ENCODE measurements at places on chromosomes 6 and 20.
A peak's percentile ranks its signal among the peaks of the same experiment; 100 is the strongest.

- DNase-seq = no peak
Measured at GRCh38 chr6:31573239-31574105, 1.4 kb downstream of the LTA start.

DNA sequence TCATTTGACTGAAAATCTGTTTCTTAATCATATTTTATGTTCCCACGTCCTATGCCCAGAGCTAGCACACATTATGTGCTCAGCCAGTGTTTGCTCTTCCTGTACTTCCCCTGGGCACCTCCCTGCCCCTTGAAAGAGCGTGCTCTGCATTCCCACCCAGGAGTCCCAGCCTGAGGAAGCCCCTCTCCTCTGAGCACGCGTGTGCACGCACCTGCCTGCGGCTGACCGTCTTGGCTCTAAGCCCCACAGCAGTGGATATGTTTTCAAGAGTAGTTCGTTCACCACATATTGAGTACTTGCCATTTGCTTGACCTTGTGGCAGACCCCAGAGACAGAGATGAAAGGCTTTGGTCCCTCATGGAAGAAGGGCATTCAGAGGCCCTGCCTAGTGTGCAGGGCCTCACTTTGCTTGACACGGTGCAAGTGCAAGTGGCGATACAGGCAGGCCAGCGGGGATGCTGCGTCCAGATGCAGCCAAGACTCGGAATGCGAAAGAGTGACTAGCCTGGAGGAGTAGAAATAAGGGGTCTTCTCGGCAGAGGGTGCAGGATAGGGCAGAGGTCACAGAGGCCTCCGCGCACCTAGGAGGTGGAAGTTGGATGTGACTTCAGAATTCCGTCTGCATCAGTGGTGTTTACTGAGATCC is 14.1 kb downstream of the SYNDIG1 start:
- no peak for DNase-seq

DNA sequence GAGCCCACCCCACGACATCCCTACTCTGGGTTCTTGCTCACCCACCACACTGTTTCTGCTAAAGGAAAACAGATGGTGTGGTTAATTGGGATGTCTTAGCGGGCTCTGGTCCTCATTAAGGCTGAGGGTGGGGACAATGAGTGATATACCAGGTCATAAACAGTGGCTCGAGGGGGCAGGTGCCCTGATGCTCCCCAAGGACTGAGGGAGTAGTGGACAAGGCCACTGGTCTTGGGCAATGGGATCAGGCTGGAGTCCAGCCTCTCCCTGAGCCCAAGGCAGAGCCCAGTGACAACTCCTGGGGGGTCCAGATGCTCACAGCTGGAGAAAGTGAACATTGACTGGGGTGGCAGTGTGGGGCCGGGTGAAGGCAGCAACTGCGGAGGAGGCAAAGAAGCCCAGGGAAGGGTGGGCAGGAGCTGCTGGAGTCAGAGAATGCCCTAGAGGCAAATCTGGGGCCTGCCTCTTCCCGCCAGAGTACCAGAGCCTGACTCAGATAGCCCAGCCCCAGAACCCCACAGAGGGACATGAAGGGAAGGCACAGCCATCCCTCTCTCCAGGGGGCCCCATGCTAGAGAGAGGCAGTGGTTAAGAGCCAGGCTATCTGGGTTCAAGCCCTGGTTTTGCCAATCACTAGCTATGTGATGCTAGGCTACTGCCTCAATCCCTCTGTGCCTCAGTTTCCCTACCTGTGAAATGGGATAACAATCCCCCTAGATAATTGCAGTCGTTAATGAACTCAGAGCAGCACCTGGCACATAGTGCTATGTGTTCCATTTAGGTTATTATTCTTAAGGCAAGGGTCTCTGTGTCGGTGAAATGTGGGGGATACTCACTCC is 72.3 kb downstream of the MRPL14 start:
- DNase-seq = no peak

GRCh38 chr6:5211492-5211891 is 49.3 kb downstream of the LYRM4 start:
- DNase-seq = no peak

DNA sequence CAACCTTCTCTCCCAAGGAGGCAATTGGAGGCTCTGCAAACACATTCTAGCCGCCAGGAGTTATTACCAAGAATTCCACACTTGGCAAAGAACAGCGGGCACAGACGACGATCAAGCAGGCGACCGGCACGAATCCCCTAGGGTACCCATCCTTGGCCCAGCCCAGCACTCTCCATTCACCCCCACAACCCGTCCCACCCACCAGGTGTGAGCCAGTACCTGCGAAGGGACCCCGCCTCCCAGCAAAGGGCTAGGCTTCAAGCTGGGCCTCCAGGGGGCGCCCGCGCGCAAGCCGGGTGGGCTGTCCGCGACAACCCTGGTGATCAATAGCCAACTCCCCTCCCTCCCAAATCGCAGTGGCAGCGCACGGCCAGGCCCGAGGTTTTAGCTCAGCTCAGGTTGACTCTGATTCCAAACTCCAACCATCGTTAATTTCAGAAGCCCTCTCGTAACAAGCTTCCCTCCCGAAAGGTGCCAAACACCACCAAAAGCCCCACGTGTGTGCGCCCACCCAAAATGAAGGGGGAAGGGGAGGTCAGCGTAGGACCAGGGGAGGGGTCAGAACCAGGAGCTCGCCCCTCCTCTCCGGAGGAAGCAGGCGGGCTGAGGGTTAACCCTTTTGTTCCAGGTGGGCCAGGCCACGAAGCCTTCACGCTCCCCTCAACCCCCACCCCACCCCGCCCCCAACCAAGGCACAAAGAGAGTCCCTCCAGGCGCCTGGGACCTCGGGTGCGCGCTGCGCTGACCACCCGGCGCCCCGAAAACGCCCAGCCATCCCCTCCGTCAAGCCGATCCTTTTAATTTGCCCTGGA is 2.1 kb downstream of the SALL4 start:
- DNase-seq = no peak

GRCh38 chr6:113402544-113402943 is 454.6 kb upstream of the MARCKS start:
- DNase-seq = no peak

GRCh38 chr6:21142741-21143140 is 450.8 kb upstream of the SOX4 start:
- no peak for DNase-seq

DNA sequence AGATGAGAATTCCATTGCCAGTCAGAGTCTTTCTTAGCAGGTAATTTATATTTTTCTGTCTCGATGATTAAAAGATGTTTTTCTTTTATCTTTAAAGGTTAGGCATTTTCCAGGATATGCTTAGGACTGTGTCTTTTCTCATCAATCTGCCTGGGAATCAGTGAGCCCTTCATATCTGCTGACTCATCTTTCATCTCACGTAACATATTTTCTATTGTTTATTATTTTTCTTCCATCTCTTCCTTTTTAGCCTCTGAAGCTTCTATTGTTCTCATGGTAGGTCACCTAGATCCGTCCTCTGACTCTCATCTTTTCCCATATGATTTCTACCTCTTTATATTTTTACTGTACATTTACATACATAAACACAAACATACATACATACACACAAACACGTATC is 8.7 kb downstream of the CCDC28A start:
- DNase-seq = no peak

DNA sequence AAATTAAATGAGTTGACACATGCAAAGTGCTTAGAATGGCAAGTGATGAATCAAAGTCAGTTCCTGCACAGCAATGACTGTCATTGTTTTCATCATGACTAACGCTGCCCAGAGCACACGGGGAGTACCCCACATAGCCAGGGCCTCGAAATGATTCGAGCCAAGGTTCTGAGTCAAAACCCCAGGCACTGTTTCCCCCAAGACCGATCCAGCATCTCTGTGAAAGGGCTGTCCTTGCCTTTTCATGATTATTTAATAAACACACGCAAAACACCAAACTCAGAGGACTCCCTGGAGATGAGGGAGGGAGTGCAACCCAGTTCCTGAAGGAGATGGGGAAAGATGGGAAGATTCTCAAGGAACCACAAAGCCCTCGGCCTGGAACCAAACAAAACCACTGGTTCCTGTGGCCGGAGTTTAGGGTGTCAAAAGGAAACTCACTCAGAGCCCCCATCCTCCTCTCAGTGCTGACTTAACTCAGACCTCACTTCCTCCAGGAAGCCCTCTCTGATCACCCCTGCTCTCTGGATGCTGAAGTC is 3.8 kb downstream of the PREX1 start:
- DNase-seq = no peak

- DNase-seq = no peak
Measured at GRCh38 chr6:73515204-73515655, 5.6 kb downstream of the EEF1A1 start.

DNA sequence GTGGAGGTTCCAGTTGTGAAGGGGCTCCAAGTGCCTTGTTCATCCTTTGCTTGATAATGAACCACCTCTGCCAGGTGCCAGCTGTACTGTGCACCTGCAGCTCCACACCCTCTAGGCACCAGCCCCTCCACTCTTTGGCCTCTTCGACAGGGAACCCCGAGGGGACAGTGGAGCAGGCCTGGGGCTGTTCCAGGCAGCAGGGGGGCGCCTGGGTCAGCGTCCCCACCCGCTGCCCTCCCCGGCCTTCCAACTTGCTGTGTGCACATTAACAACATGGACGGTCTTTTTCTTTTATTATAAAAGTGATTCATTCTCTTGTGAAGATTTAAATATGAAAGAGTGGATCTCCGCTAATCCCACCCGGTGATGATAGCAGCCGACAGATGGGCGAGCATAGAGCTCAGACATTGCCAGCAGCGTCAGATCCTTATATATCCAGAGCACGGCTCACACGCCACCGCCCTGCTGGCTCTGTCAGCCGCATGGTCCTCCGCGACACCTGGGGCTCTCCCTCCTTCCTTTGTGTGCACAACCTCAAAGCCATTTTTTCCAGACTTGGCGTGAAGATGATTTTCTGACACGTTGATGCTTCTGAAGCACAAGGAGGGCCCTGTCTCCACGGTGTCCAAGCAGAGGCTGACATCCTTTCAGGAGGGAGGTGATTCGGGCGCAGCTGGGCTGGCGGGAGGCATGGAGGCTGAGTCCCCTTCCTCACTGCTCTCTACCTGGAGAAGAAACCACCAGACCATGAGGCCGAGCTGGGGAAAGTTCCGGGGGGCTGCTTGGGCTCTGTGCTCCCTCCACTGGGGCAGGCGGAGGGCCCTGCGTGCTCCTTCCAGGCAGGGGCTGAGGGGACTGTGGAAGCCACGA is 22.2 kb upstream of the MRGBP start:
- DNase-seq = no peak

DNA sequence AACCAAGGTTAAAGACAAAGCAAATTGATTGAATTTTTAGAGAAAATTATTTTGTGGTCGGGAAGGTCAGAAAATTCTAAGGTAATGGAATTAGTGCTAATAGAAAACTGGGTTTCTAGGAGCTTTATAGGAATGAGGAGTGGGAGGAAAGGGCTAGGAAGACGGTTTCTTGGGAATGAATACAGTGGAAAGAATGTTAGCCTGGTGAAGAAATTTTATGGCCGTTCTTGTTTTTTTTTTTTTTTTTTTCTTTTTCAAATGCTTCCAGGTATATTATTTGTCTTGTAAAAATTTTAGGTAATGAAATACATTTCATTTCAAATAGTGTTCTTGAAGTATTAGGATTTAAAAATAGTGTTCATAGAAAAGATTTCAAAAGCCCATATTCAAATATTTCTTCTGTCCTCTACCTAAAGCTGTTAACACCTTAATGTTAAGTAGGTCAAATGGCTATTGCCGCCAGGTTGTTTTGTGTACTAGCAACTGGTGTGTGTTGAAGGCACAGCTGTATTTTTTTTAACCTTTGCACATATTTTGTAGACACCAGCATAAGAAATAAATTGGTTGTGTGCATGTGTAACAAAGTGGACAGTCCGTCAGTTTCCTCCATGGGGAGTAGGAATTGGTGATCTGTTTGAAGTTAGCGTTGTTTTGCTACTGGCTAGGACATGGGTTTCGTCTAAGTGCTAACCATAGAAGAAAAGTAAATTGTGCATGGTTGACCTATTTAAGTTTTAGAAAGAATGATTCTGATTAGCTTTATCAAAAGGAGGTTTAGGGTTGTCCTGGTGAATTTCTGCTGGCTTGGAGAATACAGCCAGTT is 32.3 kb downstream of the AFDN start:
- DNase-seq = no peak

GRCh38 chr20:17490501-17490900 is 40.7 kb downstream of the BFSP1 start:
- no peak for DNase-seq

DNA sequence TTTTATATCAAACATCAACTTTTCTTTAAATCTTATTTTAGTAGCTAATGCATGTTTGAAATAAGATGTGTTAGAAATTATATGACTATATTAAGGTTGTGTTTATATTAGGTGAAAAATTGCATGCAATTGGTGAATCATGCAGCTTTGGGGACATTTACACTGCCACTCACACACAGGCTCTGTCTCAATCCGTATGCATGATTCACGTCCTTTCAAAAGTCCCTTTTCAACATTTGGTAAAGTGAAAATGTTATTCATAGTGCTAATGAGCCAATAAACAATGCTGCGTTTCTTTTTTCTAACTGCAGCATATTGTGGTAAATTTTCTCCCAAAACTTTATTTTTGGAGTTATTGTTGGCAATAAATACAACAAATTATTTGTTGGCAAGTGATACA is 198.0 kb downstream of the FUT9 start:
- DNase-seq = no peak

- no peak for DNase-seq
Measured at GRCh38 chr6:81787313-81788068, 35.0 kb upstream of the TENT5A start.

DNA sequence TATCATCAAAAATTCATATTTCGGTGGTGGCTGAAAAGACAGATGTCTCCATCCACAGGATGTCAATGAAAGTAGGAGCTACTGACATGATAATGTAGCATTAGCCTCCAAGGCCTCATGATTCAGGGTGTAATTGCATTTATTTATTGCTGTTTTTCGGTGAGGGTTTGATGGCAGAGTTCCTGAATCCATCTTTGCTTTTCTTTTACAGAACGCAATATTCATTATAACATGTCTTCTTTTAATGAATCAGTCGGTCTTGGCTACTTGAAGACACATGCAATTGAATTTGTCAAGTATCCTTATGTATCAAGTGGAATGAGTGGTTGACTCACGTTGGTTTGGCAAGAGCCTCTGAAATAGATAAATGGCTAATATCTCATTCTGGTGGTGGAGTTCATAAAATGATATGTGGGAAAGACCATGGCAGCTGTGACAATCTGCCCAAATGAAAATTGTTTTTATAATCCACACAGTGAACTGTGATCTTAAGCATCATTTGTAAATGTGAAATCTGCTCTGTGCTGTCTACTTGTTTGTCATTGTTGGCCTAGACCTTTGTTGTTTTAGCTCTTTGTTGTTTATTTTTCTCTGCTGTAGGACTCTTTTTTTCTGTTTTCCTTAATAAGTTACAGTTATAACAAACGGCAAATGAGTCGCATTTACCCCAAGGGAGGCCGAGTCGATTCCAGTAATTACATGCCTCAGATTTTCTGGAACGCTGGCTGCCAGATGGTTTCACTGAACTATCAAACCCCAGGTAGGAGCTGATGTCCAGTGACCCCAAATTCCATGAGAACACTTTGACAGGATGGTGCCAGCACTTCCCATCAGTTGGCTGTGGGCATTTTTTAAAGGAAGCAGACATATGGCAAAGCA is 105.7 kb upstream of the LAMP5 start:
- DNase-seq = no peak

GRCh38 chr20:39775110-39775509 is 813.0 kb downstream of the DHX35 start:
- peak; percentile 75 for DNase-seq

All from tibial artery (tissue), 4 donors.